Mammary epithelial cell (primary cell): ENCODE measurements at places on chromosomes 5 and 9.

DNA sequence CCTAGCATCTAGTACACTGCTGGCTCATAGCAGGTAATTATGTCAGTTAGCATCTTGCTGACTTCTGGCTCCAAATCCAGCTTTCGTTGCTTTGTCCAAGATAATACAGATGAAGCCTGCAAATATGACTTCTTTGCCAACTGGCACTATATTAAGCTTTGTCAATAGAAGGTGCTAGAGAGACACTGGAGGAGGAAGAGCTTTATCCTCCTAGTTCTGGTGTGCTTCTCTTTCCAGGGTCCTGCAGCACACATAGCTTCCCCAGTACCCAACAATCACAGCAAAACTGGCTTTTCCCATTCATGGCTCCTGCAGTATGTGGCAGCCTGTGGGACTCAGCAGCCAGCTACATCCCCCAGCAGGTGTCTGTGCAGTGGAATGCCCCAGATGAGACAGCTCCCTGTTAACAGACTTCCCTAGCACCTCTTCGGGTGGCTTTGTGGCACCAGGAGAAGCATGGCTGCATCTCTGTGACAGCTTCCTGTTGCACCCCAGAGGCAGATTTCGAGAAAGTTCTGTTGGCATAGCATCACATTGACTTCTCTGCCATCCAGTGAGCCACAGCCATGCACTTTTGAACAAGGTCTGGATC is 147.8 kb downstream of the OXCT1 start:
- no peak for DNase-seq

GRCh38 chr5:172722327-172722815 is 48.6 kb downstream of the DUSP1 start:
- no peak for DNase-seq

DNA sequence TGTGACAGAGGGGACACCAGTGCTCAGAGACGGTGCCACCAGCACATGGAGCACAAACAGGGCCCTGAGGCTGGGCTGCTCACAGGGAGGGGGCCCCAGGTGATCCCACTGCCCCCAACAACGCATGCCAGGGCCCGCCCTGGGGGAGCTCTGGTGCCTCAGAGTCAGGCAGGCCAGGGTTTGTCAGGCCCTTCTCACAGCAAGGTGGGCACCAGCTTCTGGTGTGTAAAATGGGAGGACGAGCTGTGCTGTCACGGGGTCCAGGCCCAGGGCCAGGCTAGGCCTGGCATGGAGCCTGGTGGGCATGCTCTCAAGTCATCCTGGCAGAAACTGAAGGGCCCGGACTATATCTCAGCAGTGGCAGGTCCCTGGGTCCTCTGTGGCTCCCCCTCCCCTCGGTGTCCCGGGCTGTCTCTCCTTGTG is 34.5 kb downstream of the PRRT1B start:
- DNase-seq: no peak

- DNase-seq: no peak
Measured at GRCh38 chr5:176740702-176741496, 69.5 kb upstream of the UNC5A start.

DNA sequence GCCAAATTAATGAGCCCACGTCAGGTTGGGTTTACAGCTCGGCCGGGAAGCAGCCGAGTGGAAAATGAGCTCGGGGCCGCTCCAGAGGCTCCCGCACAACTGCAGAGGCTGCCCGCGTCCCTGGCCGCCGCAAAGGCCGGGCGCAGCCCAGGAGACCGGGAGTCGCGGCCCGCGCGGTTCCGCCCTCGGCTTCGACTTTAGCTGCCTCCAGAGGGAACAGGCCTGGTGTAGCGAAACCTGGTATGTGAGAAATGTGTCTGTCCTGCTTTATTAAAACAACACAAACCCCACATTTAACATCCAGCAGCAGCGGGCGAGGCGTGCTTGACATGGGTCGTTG is 66.2 kb downstream of the FOXD1 start:
- no peak for DNase-seq

- no peak for DNase-seq
Measured at GRCh38 chr5:36496471-36496870, 109.9 kb upstream of the SLC1A3 start.

DNA sequence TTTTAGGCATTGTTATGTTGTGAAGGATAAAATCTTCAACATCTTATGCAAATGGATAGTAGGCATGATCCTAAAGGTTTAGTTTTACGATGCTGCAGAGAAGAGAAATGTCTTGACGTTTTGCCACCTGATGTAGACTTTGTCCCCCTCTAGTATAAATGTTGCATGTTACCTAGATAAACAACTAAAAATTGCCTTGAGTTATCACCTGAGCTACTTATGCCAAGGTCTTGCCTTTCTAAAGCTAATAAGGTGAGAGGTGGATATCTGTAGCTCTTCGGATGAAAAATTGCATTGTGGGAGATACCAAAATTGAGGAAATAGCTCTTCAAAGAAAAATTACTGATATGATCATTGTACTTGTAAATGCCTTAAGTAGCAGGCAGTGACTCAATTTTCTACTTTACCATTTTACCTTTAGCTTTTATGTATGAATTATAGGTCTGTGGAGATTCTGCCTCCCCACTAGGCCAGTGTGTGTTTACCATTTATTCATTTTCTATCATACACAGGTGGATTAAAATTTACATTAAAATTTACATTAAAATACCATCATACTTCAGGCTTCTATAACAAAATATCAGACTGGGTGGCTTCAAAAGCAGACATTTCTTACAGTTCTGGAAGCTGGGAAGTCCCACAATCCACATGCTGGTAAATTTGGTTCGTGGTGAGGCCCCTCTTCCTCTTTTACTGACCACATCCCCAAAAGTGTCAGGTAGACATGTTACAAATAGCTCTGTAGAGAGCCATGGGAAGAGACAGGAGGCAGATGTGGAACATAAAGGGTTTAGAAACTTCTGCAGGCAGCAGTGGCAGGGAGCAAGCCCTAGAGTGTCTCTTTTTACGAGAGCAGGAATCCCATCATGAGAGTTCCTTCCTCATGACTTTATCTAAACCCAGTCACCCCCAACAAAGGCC is 100.7 kb upstream of the ERBIN start:
- no peak for DNase-seq

GRCh38 chr5:68418201-68418600 is 202.6 kb downstream of the PIK3R1 start:
- no peak for DNase-seq

DNA sequence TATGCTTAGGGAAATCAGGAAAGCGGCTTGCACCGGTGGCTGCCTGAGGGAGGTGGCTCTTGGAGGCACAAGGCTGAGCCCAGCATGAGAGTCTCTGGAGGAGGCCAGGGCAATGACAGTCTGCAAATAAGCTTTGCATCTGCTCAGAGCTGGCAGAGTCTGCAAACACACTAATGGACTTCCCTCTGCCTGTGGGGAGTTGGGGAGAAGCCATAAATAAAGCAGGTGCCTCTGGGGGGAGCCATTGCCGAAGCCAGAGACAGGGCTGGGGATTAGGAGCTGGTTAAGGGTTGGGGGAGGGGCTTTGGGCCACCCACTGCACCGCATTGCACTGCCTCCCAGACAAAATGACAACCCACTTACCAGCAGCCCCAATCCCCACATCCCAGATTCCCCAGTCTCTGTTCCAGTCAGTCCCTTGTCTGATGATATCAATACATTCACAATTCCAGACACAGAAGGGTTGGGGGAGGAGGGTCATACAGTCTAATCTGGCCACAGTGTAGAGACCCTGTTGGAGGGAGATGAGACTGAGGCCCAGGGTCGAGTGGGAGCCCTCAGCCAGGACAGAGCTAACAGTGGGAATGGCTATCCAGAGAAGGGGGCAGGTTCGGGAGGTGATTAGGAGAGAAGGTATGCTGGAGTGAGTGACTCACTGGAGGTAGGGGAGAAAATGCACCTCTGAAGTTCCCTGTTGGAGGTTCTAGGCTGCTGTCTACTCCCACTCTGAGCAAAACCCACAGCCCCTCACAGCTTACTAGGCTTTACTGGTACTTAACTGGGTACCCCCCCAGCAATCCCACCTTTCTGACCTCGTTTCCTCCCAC is 53.7 kb downstream of the PAX5 start:
- peak; percentile 32 for DNase-seq

DNA sequence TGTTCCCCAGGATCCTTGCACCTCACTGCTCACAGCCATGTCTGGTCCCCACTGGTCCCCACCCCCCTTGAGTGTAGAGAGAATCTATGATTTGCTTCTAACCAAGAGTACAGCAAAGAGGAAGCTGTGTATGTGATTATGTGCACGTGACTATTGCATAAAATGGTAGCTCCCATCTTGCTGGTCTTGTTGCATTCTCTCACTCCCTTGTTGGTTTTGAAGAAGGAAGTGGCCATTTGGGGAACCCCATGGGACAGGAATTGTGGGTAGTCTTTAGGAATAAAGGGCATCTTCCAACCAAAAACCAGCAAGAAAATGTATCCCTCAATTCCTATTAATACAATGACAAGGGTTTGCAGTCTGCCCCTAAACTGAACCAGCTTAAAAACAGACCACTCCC is 5.2 kb upstream of the FCN2 start:
- no peak for DNase-seq
